Activated naive CD4-positive, alpha-beta T cell treated with anti-CD3 and anti-CD28 coated beads, Interleukin-2, amount 50 U/mL, for 72 hours (primary cell): ENCODE measurements at places on chromosomes 12 and 14. TPM values are rescaled to one million over a fixed set of nuclear protein-coding genes. Genes with fewer than 3 reads are reported as not detected.

Gene C12orf60
- total RNA-seq = 4.6 TPM

Gene C12orf56
- not detected for total RNA-seq

Gene TMED10
- 158 TPM for total RNA-seq

Gene EPS8
- total RNA-seq = 4.9 TPM

Gene ESPL1
- 76.3 TPM for total RNA-seq

Gene TMEM132D
- total RNA-seq = not detected

Gene C12orf54
- total RNA-seq = not detected

Gene NOVA1
- 1.5 TPM for total RNA-seq
